ENCODE measurements at places on chromosomes 16 and 17. TPM values are rescaled to one million over a fixed set of nuclear protein-coding genes. Genes with fewer than 3 reads are reported as not detected.

GRCh38 chr16:64969221-64969620 lies 152.6 kb downstream of the CDH11 start:
- no peak for DNase-seq

DNA sequence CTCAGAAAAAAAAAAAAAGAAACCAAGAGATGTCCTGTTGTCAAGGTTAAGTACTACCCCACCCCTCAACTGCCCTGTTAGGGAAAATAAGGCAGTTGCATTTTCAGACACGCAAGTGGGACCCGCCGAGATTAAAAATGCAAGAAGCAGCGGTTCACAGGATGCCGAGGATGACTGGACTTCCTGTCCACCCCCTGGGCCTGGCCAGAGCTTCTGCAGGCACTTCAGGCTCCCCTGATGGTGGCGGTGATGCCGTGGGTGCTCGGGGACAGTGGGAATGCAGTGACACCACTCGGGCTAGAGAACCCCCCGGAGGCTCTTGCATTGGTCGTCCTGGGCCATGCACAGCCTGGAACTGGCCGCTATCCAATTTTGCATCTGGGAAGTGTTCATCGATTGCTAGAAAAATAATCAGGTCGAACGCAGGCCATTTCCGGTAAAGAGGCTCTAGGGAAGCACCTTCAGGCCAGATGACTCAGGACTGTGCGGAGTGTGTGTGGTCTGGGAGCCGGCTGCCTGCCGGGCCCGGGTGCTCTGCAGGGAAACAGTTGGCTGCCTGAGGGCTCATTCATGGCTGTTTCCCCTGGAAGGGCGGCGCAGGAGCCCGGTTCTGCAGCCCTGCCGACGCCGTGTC lies 13.4 kb upstream of the CRISPLD2 start:
- DNase-seq: no peak

- DNase-seq: no peak
Measured at GRCh38 chr16:89738538-89739317, 17.4 kb downstream of the ZNF276 start.

GRCh38 chr17:31397256-31397939 lies 5.9 kb downstream of the RAB11FIP4 start:
- DNase-seq: no peak

- no peak for DNase-seq
Measured at GRCh38 chr17:57834146-57834741, 15.6 kb downstream of the MRPS23 start.

DNA sequence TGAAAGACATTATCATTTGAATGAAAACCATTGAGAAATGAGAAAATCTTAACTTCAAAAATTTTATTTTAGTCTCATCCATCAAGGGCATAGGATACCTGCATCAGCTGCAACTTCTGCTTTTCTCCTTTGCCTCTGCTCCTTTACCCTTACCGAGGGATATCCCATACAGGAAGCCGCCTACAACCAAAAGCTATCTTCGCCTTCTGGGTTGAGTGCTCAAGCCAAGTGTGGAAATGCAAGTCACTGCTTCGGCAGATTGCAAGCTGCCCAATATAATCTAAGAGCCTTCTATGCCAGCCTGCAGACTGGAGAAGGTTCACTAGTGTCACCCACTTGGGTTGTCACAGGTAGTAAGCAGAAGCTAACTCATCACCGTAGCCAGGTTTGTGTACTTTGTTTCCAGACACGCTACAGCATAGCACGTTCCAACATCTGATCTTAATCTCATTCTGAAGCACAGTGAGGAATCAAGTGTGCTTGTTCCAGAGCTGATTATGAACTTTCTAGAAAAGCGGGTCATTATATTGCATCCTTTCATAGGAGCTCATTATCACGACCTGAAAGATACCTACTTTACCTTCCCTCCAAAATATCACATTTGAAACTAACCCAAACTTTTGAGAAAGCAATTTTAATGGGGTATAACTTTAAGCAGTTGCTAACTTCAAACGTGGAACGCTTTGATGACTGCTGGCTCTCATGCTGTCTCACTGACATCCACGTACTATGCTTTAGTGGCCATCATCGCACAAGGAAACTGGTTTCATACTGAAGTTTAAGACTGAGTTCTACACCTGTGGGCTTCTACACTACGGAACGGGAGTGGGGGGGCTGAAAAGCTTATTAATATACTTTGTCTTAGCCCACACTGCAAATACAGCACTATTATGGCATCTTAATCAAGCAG lies 8.0 kb upstream of the UNK start:
- no peak for DNase-seq

- DNase-seq: no peak
Measured at GRCh38 chr16:86932130-86932982, 354.0 kb downstream of the FOXL1 start.

DNA sequence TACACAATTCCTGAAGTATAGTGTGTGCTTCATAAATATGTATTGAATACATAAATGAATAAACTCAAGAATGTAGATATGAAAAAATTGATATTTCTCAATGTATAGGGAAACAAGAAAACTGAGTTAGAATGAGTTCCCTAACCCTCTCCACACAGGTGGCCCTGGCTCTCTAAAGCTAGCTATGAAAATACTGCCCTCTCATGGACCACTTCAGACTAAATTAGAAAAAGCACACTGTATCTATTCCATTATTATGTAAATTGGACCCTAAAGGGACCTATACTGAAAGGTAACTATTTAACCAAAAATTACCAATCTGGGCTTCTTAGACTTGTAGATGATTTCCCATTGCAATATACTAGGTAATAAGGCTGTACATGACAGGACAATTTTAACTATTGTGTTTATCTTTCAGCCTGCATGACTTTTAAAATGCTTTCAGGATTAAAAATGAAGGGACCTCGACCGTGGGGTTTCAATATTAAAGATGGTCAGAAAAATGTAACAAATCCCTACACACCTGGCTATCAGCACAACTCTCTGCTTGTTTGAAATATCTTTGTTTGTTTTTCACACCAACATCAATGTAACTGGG lies 672.5 kb upstream of the KIF2B start:
- DNase-seq: no peak

GRCh38 chr17:37502009-37502936 lies 12.6 kb downstream of the DUSP14 start:
- no peak for DNase-seq

DNA sequence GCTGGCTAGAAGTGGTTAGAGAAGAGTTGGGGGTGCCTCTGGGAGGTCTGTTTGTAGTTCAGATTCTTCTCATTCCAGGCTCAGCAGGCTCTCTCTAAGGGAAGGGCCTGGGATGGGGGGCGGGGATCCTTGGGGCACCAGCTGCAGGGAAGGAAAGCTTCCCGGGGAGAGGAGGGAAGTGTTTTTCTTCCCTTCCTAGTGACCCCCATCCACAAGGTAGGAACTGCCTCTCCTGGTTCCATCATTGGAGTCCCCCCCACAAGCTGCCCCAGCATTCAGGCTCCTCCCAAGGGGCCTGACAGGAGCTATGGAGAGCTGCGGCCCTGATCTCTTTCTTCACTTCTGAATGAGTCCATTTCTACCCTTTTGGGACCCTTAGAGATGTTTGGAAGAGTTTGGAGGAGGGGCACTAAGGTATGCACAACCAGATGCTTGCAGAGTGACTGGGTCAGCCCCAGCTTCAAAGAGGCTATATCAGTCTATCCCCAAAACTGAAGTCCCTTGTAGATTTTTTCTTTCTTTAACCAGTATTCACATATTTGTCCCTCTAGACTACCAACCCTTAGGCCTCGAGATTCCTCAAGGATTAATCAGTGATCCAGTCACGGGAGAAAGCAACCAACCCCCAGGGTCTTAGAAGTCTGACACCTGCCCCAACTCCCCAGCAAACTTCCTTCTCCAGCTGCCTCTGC lies 13.9 kb upstream of the FZD2 start:
- no peak for DNase-seq

DNA sequence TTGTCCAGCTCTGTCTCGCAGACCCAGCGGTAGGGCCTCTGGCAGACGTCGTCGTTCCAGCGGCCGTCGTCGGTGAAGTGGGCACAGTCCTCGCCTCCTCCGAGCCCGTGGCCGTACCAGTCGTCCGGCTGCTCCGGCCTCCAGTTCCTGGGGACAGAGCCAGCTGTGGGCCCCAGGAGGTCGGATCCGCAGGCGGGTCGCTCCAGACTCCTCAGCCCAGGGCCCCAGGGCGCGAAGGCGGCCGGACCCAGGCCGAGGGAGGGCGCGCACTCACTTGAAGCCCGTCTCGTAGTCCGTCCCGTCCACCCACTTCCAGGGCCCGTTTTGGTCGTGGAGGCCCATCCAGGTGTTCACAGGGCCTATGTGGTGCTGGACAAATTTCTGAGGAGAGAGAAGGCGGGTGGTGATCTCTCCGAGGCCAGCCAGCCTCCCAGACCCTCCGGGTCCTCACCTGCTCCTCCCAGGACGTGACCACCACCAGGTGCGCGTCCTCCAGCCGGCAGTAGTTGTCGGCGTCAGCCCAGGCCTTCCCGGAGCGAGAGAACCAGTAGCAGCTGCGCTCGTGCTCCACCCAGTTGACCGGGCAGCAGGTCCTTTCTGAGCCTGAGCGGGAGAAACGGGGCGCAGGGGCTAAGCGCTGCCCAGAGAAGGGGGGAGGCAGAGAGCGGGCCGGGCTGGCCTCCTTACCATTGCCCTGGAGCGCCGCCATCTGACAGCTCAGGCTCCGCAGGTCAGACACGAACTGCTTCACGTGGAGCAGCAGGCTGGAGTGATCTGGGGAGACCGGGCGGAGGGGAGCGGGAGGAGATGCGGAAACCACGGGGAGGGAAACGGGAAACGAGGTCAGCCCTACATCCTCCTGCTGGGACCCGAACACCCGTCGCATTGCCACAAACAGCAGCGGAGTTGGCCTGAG lies 5.2 kb downstream of the ASGR1 start:
- peak; percentile 46 for DNase-seq

GRCh38 chr17:57542510-57542909 lies 202.6 kb downstream of the CCDC182 start:
- no peak for DNase-seq

- no peak for DNase-seq
Measured at GRCh38 chr17:28467456-28468025, 5.9 kb upstream of the SLC13A2 start.

GRCh38 chr17:55216888-55217287 lies 47.9 kb upstream of the HLF start:
- DNase-seq: no peak

DNA sequence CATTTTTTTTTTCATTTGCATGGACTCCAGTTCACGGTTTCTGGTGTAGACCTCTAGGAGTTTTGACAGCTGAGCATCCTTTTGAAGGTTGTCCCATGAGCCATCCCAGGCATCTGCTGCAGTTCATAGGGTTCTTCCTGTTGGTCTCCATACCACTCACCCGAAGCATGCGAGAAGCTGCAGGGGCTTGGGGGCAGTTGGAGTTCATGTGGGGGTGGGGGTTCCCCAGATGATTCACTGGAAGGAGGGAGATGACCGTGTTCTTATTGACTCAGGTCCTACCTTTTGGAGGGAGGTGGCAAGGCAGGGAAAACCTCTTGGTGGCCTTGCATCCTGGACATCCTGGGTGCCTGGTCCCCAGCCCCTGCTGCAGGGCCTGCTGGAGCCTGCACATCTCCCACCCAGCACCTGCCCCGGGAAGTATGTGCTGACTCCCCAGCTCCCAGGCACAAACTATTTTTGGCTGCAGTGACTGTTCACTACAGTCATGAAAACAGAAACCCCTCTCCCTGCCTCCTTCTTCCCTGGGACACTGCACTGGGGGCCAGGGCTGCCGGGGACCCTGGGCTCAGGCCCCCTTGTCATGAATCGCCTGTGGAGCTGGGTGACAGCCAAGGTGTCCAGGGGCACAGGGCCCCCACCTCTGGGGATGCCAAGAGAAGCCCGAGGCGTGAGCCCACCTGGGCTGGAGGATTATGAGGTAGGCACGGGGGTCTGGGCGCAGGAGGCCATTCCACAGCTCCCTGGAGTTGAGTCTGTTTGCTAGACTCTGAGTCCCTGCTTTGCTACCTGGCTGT lies 64.9 kb upstream of the LGALS9 start:
- DNase-seq: no peak

DNA sequence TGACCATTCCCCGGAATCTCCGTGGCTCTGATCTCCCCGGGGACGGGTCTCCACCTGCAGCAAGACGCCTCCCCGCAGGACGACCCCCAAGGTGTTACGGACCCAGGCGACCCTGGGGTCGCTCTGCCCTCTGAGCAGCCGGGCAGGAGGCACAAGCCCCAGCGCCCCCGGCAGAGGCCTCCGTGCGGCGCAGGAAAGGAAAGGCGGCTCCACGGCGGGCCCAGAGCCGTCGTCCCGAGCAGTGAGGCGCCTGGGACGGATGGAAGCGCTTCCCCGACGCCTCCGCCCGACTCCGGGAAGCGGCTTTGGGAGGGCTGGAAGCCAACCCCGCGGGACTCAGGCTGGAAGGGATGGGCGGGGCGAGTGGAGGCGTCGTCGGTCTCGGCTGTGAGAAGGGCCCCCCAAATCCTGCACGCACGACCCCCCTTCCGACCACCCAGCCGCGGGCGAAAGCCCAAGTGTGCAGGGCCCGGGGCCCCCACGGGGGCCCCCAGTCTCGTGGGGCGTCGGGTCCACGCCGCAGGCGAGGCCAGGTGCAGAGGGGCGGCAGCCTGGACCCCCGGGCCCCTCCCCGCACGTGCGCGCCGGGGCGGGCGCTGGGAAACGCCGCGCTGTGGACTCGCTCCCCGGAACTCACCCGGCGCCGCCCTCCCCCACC lies 32.7 kb upstream of the RPH3AL start:
- DNase-seq: no peak

- DNase-seq: no peak
Measured at GRCh38 chr16:1553946-1554825, 20.7 kb downstream of the TMEM204 start.

- no peak for DNase-seq
Measured at GRCh38 chr17:7852919-7853690, 1.8 kb upstream of the TMEM88 start.

The YBX2 gene
- 0.67 TPM for total RNA-seq

The DPEP3 gene
- total RNA-seq: 0.60 TPM

The NPIPA7 gene
- total RNA-seq: 6.0 TPM

The CBX4 gene
- 22.3 TPM for total RNA-seq

The ZACN gene
- 0.12 TPM for total RNA-seq

The KREMEN2 gene
- not detected for total RNA-seq

The KRTAP1-1 gene
- total RNA-seq: not detected

The MMD gene
- 19.0 TPM for total RNA-seq

The HS3ST6 gene
- 1.4 TPM for total RNA-seq

The ALOX12B gene
- not detected for total RNA-seq

The TLE7 gene
- total RNA-seq: not detected

The NTN3 gene
- 1.7 TPM for total RNA-seq

The THRA gene
- 37.9 TPM for total RNA-seq

The GNAO1 gene
- total RNA-seq: 1.3 TPM

The FSCN2 gene
- 2.1 TPM for total RNA-seq

The NETO2 gene
- total RNA-seq: 9.7 TPM

The KRTAP16-1 gene
- not detected for total RNA-seq

The TBC1D3L gene
- 12.1 TPM for total RNA-seq

The NLRP1 gene
- 16.1 TPM for total RNA-seq

The SULT1A1 gene
- total RNA-seq: 68.6 TPM

The PPP1R27 gene
- total RNA-seq: not detected
